Right hindlimb (tissue), 1 donor: ENCODE measurements at places on chromosomes 3 and 15.

DNA sequence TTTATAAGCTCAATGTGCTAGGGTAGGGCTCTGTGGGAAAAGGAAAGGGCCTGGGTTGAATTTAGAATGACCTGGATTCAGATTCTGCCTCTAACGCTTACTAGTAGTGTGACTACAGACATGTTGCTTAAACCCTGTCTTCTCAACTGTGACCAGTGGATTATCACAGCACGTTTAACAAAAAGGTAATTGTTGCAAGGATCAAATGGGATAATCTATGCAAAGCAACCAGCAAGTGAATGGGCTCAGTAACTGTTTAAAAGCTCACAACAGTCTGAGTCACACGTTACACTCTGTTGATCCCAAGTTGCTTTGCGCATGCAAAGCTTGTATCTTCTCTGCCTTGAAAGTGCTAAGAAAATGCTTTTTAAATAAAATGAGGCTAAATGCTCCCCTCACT is 236.5 kb downstream of the IL20RB start:
- no peak for DNase-seq

DNA sequence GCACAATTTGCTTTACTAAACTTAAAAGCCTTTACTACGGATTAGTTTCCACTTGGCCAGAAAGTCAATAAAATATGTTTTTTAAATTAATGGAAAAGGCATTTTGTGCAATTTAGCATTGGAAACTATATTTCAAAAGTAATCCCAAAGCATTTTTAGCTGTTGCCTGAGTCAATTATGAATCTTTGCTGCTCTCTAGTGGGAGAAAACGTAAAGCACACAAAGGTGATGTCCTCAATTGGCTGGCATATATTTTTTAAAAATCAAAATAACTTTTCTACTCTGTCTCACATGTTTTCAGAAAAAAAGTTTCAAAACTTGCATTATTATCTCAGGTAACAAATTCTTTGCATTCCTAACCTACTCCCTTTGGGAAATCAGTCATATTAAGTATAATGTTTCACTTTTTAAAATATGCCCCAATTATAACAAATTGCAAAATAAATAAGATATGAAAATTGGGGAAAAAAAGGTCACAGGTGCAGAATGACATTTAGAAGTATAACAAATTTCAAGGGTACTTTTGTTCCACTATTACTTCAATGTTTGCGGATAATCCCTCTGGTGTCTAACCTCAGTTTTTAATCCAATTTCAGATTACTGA is 47.2 kb upstream of the TEX55 start:
- no peak for DNase-seq

DNA sequence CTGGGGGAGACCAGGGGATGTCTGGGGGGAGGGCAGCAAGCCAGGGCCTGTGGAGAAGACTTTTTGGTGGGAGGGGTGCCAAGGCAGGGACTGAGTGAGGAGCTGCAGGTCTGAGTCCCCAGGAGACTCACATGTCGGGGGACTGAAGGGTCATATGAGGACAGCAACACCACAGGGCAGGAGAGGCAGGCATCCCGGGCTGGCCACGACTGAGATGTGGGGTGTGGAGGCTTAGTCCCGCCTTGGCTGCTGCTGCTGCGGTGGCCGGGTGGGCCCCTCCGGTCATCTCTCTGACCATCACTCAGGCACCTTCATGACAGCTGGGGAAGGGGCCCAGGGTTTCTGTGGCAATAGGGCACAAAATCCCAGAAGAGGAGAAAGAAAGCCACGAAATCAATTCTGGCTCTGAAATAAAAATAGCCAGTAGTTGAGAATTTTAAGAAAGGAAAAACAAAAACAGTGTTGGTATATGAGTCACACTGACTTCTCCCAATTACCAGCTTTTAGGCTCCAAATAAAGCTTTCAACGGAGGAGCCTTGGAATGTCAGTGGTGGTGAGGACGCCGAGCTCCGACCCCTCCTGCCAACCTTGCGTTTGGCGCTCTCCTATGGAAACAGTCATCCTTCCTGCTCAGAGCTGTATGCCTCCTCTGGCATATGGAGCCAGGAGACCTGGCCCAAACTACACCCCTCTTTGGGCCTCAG is 52.9 kb upstream of the ITGA11 start:
- DNase-seq = peak; percentile 41

DNA sequence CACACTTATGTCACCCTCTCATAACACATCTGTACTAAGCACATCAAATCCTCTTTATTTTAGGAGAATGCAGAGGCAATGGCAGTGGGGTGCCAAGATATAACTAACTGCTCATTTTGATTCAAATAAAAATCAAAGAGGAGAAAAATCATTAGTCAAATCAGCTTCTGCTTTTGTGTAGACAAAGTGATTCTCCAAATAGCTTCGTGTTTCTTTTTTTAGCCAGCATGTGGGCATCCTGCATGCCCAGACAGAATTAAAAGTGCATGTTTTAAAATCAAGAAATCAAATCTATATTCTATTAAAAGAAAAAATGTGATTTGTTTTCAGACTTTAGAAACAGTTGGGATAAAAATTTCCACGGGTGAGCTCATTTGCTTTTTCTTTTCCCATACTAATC is 761.3 kb upstream of the CFAP20DC start:
- DNase-seq = no peak

GRCh38 chr3:106485217-106485616 is 616.4 kb upstream of the CBLB start:
- no peak for DNase-seq

DNA sequence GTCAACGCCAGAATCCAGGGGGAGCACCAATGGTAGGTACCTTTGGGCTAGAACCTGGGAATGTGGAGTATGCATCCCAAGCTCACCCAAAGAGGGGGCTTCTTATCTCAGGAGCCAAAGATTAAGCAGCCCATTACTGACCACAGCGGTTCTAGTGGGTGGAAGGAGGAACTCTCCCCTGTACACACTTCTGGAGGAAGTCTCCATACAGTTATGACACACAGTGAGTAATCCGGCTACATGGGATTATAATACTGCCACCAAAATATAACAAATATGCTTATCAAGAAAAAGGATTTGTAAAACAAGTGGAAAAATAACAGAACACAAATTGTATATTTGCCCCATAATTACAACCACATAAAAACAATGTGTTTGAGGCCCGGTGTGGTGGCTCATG is 8.4 kb downstream of the MYO1E start:
- DNase-seq = no peak

DNA sequence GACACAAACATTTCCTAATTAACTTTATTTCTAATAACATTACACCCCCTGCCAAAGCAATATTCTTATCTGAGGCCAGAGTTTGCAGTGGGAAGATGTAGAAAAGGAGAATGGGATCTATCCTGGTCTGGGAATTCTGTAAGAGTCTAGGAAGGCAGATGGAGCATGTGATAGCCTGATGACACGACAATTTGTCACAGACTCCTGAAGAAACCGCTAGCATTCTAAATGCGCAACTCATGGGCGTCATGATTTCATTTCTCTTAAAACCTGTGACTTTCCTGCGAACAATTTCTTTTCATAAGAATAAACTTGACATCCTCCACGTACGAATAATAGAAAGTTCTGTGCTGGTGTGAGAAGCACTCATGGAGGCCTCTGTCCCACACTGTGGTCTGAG is 72.9 kb upstream of the ATP10A start:
- DNase-seq = no peak

GRCh38 chr3:143337387-143337786 is 217.8 kb downstream of the CHST2 start:
- no peak for DNase-seq

GRCh38 chr15:28933710-28934445 is 48.1 kb downstream of the APBA2 start:
- no peak for DNase-seq

DNA sequence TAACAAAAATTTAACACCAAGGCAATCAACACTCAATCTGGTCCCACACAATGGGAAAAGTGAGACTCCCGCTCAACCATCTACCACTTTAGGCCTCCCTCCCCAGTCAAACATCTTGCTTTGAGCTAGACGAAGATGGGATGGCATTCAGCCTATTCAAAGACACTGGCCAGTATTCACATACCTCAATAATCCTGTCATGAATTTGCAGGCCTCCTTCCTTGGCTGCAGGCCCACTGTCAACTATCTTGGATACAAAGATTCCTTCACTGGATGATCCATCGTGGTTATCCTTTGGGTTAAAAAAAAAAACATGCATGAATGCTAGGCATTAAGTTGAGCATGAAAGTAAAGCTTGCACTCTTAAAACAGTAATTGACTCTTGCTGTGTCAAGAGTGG is 22.6 kb downstream of the PDZRN3 start:
- peak; percentile 58 for DNase-seq
